ENCODE measurements at places on chromosomes 2 and 18. TPM values are rescaled to one million over a fixed set of nuclear protein-coding genes. Genes with fewer than 3 reads are reported as not detected.

CRYGD gene
- total RNA-seq = not detected

SPEG gene
- 3.7 TPM for total RNA-seq

NCL gene
- total RNA-seq = 82.2 TPM

EFEMP1 gene
- total RNA-seq = 2.0 TPM

ASXL3 gene
- total RNA-seq = 0.41 TPM

RFX8 gene
- total RNA-seq = 0.41 TPM

RAB17 gene
- total RNA-seq = not detected

PLCD4 gene
- total RNA-seq = 0.29 TPM

IL1RL2 gene
- total RNA-seq = not detected

GPR17 gene
- total RNA-seq = not detected

SIX2 gene
- 0.06 TPM for total RNA-seq

ANO7 gene
- total RNA-seq = 0.91 TPM

C2orf66 gene
- not detected for total RNA-seq

KIF1A gene
- 1.4 TPM for total RNA-seq

TBR1 gene
- 0.02 TPM for total RNA-seq

ITGB6 gene
- not detected for total RNA-seq

ALK gene
- total RNA-seq = not detected

RGPD3 gene
- not detected for total RNA-seq

CYBRD1 gene
- 38.0 TPM for total RNA-seq

LRATD1 gene
- 18.5 TPM for total RNA-seq

ZNF521 gene
- total RNA-seq = 6.8 TPM

HRH4 gene
- total RNA-seq = not detected

Data from H4 (cell line).